ENCODE measurements at places on chromosomes 4 and X. TPM values are rescaled to one million over a fixed set of nuclear protein-coding genes. Genes with fewer than 3 reads are reported as not detected.

The SYTL5 gene
- 1.6 TPM for total RNA-seq

The PPP1R2C gene
- total RNA-seq, result not detected

The MAP9 gene
- total RNA-seq, result 14.7 TPM

The S100P gene
- total RNA-seq, result 16.1 TPM

The DSPP gene
- not detected for total RNA-seq

The CLRN2 gene
- total RNA-seq, result not detected

The BBS12 gene
- total RNA-seq, result 3.9 TPM

The CXCL9 gene
- 1.3 TPM for total RNA-seq

The F8A2 gene
- not detected for total RNA-seq

DNA sequence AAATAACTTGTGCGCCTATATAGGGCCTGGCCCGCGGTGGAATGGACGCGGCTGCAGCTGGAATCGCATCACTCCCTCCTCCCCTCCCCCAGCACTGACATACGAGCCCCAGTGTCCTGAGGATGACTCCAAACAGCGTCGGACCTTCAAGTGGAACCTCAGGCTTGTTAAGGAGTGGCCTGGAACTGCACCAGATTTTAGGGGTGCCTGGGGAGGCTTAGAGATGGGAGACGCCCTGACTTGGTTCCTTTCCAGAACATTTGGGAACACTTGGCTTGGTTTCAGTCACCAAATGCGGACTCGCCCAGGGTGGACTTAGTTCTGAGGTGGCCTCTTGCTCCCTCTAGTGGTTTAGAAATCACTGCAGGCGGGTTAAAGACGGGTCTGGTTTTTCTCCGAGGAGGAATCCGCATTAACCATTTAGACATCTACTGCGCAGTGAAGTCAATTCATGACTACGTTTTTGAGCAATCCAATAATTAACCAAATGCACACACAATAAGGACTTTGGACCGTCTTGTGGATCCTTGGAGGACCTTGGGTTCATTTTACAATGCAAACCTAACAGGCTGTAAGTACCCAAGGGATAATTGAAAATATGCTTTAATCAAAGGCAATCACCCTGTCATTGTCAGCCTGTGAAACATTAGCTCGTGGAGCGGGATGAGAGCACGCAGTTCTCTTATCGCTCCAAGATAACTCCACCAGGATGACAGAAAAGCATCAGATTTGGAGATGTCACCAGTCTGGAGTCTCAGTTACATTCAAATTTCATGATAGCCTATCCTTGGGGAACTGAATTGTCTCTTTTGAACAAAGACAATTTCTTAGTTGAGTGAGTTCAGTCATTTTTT, 11.2 kb upstream of the PDGFRA start:
- H3K27ac ChIP-seq, result no peak overlapping the region
- peaks cover 10% of the 10 kb centered on the region for H3K4me1 ChIP-seq
- peak overlapping the region; percentile 31 for H3K4me3 ChIP-seq
- H3K36me3 ChIP-seq, result no peaks in the 10 kb centered on the region
- peaks cover 28% of the 10 kb centered on the region for H3K27me3 ChIP-seq
- peak; percentile 63 for DNase-seq

GRCh38 chr4:126776361-126776760, 856.4 kb upstream of the INTU start:
- H3K27me3 ChIP-seq, result no peaks in the 10 kb centered on the region
- DNase-seq, result no peak
- no peaks in the 10 kb centered on the region for H3K4me1 ChIP-seq
- H3K27ac ChIP-seq, result no peak overlapping the region

- H3K27me3 ChIP-seq, result no peaks in the 10 kb centered on the region
- H3K4me1 ChIP-seq, result no peaks in the 10 kb centered on the region
- no peak for DNase-seq
- H3K36me3 ChIP-seq, result no peaks in the 10 kb centered on the region
Measured at GRCh38 chrX:123720486-123720885, 12.4 kb downstream of the THOC2 start.

DNA sequence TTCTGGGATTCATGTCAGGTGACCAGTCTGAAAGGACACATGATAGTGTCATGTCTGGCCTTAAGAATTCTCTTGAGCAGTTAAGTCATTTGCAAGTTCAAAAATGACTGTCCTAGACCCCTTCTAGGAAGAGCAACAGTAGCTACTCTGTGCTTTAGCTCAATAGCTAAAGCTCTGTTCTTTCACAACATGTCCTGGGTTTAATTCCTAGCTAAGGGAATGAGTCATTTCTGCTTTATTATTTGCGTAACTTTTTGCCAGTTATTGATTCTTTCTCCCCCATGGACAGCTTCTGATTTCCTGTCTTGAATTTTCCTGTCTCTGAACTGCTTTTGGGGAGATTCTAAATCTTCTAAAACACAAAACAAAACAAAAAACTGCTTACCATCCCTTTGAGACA, 1055.8 kb upstream of the DIAPH2 start:
- no peaks in the 10 kb centered on the region for H3K4me1 ChIP-seq
- H3K27ac ChIP-seq, result no peak overlapping the region
- no peaks in the 10 kb centered on the region for H3K27me3 ChIP-seq

DNA sequence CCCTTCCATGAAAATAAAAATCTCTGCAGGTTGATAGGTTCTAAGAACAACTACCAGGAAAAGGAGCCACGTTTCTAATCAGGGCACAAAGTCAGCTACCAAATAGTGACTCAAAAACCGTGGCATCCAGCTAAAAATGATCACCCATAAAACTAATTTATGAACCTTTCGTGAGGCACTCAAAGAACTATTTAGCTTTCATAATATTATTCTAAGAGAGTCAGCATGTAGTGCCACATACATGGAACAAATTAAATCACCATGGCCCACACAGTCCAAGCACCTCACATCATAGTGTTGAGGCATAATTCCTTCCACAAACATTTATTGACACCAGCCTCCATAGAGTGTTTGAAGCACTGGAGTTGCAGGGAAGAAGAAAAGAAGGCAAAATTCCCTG, 252.0 kb upstream of the PPARGC1A start:
- no peak overlapping the region for H3K4me3 ChIP-seq
- no peaks in the 10 kb centered on the region for H3K36me3 ChIP-seq
- no peaks in the 10 kb centered on the region for H3K27me3 ChIP-seq
- no peak overlapping the region for H3K27ac ChIP-seq
- no peak for DNase-seq

DNA sequence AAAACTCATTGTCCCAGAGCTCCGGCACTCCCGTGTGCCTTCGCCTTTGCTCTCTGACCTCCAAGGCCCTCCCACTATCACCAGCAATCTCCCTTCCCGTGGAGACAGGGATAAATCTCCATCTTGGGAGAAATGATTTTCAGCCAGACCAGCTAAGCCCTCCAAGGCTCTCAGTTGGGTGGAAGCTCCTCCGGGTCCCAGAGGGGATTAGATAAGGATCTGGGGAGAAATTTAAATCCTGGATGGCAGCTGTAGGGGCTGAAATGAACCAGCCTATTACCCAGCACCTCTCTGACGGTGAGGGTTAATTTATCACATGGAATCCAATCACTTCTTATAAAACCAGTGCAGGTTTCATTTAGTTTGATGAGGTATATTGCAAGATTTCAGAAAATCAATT, 366.2 kb downstream of the FBXW7 start:
- H3K27me3 ChIP-seq, result no peaks in the 10 kb centered on the region
- no peaks in the 10 kb centered on the region for H3K36me3 ChIP-seq
- DNase-seq, result no peak

DNA sequence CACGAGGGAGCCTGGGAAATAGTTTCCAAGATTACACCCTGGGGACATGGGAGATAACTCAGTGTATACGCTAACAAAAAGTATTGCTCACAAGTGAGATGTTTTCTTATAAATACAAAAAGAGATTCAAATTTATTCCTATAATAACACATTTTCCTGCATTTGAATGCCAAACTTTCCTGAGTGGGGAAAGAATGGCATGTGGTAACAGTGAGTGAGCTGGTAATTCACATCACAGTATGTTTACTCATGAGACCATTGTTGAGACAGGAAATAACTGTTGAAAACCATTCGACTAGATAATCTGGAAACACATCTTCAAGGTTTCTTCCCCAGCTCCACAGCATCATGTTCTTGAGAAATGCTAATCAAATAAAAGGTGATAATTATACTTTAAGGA, 109.1 kb downstream of the TASL start:
- H3K4me1 ChIP-seq, result no peaks in the 10 kb centered on the region
- H3K36me3 ChIP-seq, result no peaks in the 10 kb centered on the region
- H3K27ac ChIP-seq, result no peak overlapping the region
- H3K27me3 ChIP-seq, result no peaks in the 10 kb centered on the region
- H3K4me3 ChIP-seq, result no peak overlapping the region
- no peak for DNase-seq

GRCh38 chrX:154979629-154980028, 42.9 kb downstream of the F8 start:
- H3K27me3 ChIP-seq, result no peaks in the 10 kb centered on the region
- no peak overlapping the region for H3K4me3 ChIP-seq
- DNase-seq, result peak; percentile 44
- no peaks in the 10 kb centered on the region for H3K36me3 ChIP-seq

- peaks cover 35% of the 10 kb centered on the region for H3K4me1 ChIP-seq
- no peaks in the 10 kb centered on the region for H3K36me3 ChIP-seq
- no peak for DNase-seq
Measured at GRCh38 chrX:40103565-40104323, 6.0 kb upstream of the BCOR start.

GRCh38 chr4:127656047-127656680, 23.4 kb downstream of the INTU start:
- no peaks in the 10 kb centered on the region for H3K4me1 ChIP-seq
- DNase-seq, result no peak
- no peak overlapping the region for H3K4me3 ChIP-seq
- no peak overlapping the region for H3K27ac ChIP-seq
- no peaks in the 10 kb centered on the region for H3K27me3 ChIP-seq

- H3K36me3 ChIP-seq, result no peaks in the 10 kb centered on the region
- no peaks in the 10 kb centered on the region for H3K27me3 ChIP-seq
- no peaks in the 10 kb centered on the region for H3K4me1 ChIP-seq
- peak; percentile 51 for DNase-seq
- H3K27ac ChIP-seq, result peak within 1 kb of the TSS; percentile 84
- H3K4me3 ChIP-seq, result peak within 1 kb of the TSS; percentile 69
Measured at GRCh38 chrX:30653415-30654131, at the start of gene GK. GK (plus strand) TSS chrX:30653423; CDS start chrX:30653538, 115 bp downstream.

DNA sequence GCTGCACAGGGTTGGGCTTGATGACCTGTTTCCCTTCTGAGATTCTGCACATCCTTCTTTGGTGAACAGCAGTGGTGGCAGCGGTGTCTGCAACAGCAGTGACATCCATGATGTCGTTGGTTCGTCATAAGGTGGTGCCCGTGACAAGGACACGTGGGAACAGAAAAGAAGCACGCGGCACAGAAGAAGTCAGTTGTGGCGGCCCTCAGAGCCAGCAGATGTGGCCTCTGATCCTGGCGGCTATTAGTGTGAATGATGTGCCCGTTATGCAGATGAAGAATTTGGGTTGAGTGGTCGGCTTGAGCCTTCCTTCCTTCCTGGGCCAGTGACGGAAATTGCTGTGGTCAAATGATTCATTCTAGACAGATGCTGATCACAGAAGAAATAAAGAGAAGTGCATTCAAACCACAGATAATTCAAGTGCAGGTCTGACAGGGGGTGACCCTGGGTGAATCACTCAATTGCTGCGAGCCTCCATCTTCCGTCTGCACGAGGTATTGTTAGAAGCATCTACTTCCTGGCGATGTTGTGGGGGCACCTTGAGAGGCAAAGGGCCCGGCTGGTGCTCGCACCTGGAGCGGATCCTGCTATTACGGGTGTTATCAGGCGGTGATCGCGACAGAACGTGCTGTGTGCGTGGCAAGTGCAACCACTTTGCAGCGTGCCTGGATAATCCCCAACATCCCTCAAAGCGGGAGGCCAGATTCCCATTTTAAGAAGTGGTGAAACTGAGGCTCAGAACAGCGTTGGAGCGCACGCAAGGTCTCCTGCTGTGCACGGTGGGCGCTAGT, 215.2 kb upstream of the PSAPL1 start:
- H3K27me3 ChIP-seq, result peaks cover 3% of the 10 kb centered on the region
- H3K36me3 ChIP-seq, result no peaks in the 10 kb centered on the region
- H3K4me3 ChIP-seq, result no peak overlapping the region
- DNase-seq, result peak; percentile 53

- H3K27ac ChIP-seq, result no peak overlapping the region
- H3K4me3 ChIP-seq, result no peak overlapping the region
- H3K27me3 ChIP-seq, result no peaks in the 10 kb centered on the region
- no peak for DNase-seq
Measured at GRCh38 chrX:51889851-51890250, 3.6 kb upstream of the MAGED1 start.

- no peaks in the 10 kb centered on the region for H3K27me3 ChIP-seq
- no peak overlapping the region for H3K27ac ChIP-seq
- H3K36me3 ChIP-seq, result no peaks in the 10 kb centered on the region
- no peaks in the 10 kb centered on the region for H3K4me1 ChIP-seq
- no peak overlapping the region for H3K4me3 ChIP-seq
Measured at GRCh38 chrX:4809571-4809970, 1096.1 kb upstream of the PRKX start.

GRCh38 chr4:78603384-78603783, 51.8 kb downstream of the ANXA3 start:
- DNase-seq, result no peak
- no peaks in the 10 kb centered on the region for H3K27me3 ChIP-seq
- no peak overlapping the region for H3K4me3 ChIP-seq
- no peaks in the 10 kb centered on the region for H3K4me1 ChIP-seq

GRCh38 chrX:129525162-129525561, 1.9 kb upstream of the SMARCA1 start:
- H3K27me3 ChIP-seq, result no peaks in the 10 kb centered on the region
- no peaks in the 10 kb centered on the region for H3K36me3 ChIP-seq
- peaks cover 7% of the 10 kb centered on the region for H3K4me1 ChIP-seq
- no peak overlapping the region for H3K27ac ChIP-seq
- no peak for DNase-seq
- H3K4me3 ChIP-seq, result no peak overlapping the region

DNA sequence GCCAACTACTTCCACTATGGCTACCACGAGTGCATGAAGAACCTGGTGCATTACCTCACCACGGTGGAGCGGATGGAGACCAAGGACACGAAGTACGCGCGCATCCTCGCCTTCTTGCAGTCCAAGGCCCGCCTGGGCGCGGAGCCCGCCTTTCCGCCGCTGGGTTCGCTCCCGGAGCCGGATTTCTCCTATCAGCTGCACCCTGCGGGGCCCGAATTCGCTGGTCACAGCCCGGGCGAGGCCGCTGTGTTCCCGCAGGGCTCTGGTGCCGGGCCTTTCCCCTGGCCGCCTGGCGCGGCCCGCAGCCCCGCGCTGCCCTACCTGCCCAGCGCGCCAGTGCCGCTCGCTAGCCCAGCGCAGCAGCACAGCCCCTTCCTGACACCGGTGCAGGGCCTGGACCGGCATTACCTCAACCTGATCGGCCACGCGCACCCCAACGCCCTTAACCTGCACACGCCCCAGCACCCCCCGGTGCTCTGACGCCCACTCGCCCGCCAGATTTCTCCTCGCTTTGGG, 2.1 kb downstream of the HELT start:
- no peaks in the 10 kb centered on the region for H3K36me3 ChIP-seq
- H3K4me1 ChIP-seq, result peaks cover 25% of the 10 kb centered on the region
- DNase-seq, result peak; percentile 45
- H3K27me3 ChIP-seq, result peaks cover 96% of the 10 kb centered on the region
